ENCODE measurements at places on chromosomes 12 and 14. TPM values are rescaled to one million over a fixed set of nuclear protein-coding genes. Genes with fewer than 3 reads are reported as not detected.
A peak's percentile ranks its signal among the peaks of the same experiment; 100 is the strongest.

GRCh38 chr14:39005044-39005880 lies 97.8 kb downstream of the SEC23A start:
- no peak for DNase-seq

GRCh38 chr14:72523424-72524294 lies 370.2 kb downstream of the DPF3 start:
- DNase-seq = no peak

DNA sequence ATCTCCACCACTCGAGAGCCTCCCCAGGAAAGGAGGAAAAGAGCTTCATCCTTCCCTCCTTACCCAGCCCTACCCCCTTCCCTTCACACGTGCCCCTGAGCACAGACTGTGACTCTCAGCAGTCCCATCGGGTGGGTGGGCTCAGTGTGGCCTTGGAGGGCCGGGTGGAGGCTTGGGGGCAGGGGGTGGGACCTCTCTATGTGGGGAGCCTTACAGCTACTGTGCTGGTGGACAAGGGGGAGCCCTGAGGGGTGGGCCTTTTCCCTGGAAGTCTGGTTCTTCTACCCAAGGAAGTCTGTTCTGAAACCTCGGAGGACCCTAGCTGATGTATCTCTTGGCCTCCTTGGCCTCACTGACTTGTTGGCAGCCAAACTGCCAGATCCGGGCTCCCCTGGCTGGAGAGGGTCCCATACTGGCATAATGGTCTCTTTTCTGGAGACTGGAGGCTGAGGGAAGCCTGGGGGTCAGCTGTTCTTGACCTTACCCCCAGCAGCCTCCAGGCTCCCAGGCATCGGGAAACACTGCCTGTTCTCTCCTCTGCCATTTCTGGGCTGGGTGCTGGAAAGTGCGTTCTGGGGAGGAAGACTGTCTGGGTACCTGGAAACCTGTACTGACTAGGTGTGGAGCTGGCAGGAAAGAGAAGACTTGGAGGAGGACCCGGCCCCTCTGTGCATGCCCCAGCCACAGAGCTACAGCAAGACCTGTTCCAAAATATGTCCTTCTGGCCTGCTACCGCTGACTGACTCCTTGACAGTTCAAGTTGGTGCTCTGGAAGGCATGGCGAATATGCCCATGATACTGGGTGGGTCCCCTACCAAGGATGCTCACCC lies 7.6 kb downstream of the VASH1 start:
- peak; percentile 69 for DNase-seq

DNA sequence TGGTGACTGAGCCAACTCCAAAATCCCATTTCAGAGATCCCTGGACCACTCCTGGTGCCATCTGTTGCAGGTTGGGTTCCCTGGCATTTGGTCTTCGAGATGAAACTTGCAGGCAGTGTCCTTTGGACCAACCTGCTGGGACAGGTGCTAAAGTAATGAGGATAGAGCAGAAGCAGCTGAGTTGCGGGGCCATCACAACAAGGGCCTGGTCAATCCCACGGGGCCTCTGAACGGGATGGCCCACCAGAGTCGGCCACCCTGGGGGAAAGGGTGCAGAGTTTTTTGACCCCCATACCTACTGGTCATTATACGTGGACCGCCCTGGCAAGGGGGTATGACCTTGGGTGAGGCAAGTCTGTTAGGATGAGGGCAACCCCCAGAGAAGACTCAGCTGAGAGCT lies 39.3 kb downstream of the DLK1 start:
- DNase-seq = no peak

GRCh38 chr12:130719263-130719859 lies 3.3 kb upstream of the RIMBP2 start:
- DNase-seq = no peak

DNA sequence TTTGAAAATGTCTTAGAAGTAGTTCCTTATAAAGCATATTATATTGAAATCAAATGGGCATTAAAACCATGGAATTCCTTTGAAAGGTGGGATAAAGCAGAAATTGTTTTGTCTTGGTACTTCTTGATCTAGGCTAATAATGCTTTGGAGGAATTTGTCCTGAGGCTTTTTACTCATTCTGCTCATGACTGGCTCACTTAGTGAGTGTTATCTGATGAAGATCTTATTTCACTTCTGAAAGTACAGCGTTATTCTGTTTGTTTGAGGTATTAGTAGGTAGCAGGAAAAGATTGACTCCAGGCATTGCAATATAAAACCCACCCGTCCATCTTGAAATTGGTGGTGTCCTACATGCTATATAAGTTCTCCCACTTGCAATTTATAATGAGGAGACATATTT lies 5.5 kb downstream of the C12orf71 start:
- no peak for DNase-seq

DNA sequence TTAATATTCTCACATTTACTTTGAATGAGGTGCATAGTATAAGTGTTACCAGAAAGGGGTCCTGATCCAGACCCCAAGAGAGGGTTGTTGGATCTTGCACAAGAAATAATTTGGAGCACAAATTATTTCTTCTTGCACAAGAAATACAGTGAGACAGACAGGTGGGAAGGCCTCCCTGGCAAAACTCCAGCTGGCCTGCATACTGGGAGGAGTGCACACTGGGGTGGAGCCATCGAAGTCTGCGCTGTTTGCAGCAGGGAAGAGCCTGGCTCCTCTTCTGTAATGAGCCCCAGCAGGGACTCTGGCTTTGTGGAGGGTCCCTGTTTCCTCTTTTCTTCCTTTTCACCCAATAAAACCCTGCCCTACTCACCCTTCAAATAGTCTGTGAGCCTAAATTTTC lies 141.6 kb downstream of the GLT1D1 start:
- DNase-seq = no peak

DNA sequence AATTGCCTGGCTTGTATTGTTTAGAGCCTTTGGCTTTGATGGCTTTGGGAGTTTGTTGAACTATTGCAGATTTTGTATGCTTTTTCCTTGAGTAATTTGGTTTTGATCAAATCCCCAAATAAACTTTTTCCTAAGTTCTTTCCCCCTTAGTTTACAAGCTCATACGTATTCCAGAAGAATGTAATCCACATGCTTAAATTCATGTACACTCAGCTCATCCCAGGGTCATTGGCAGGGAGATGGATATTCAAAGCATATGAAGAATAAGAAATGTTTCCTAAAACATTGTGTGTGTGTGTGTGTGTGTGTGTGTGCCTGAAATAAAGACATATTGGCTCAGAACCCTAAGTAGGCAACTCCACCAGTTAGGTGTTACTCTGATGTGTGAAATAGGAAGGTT lies 89.4 kb downstream of the TMEM30B start:
- DNase-seq = no peak

GRCh38 chr12:54206791-54207190 lies 18.0 kb upstream of the SMUG1 start:
- DNase-seq = no peak

GRCh38 chr14:92905667-92906066 lies 17.3 kb upstream of the CHGA start:
- DNase-seq = no peak

GRCh38 chr12:69583203-69583602 lies 2.1 kb upstream of the CCT2 start:
- no peak for DNase-seq

- DNase-seq = no peak
These were observed 11.1 kb downstream of the NRXN3 start for GRCh38 chr14:78181270-78181669.

- no peak for DNase-seq
These were observed 1727.1 kb upstream of the SEL1L start for GRCh38 chr14:83260751-83261150.

- no peak for DNase-seq
These were observed 97.8 kb downstream of the LGMN start for GRCh38 chr14:92650581-92651105.

- no peak for DNase-seq
These were observed 2.9 kb downstream of the SERPINA10 start for GRCh38 chr14:94290197-94290596.

DNA sequence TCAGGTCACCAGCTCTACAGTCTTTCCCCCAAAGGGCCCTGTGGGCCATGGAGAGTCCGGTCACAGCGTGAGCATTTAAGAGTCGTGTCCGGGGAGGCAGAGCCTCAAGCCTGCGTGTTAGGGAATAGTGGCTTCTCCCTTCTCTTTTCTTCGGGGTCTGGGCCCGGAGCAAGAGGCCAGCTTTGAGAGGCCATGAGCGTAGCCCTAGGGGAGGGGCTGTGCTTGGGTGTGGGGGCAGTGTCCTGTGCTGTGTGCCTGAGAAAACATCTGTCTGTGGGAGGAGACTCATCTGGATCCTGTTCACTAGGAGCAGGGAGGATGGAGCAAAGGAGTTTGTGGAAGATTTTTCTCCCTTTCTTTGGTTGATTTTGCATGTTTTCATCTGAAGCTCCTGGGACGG lies 5.3 kb downstream of the LRP1-AS start:
- no peak for DNase-seq

The AJUBA gene
- 81.0 TPM for total RNA-seq

The KLRC3 gene
- not detected for total RNA-seq

The RPGRIP1 gene
- total RNA-seq = not detected
